ENCODE measurements at places on chromosomes 16 and 17.
A peak's percentile ranks its signal among the peaks of the same experiment; 100 is the strongest.

- no peak for DNase-seq
Observed at GRCh38 chr16:85612801-85613603, at the start of gene GSE1. TSS of gene GSE1 (plus strand) at chr16:85613322. CDS start at chr16:85613392, 70 bp downstream.

DNA sequence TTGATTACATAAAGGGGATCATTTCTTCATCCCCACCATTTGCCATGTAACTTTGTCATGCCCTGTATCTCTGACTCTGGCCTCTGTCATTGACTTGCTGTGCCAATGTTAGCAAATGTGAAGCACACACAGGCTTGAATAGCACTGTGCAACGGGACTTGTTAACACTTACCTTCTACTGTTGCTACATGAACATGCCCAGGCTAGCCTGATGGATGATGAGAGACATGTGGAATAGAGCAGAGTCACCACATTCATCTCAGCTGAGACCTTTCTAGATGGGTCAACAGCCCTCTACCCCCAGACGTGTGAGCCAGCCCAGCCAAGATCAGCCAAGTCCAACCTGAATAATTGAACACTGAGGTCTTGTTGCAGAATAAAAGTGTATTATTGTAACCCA lies 162.1 kb upstream of the SALL1 start:
- no peak for DNase-seq

GRCh38 chr17:45127548-45128300 lies 4.6 kb downstream of the PLCD3 start:
- no peak for DNase-seq

- no peak for DNase-seq
Observed at GRCh38 chr17:40516581-40517285, 15.3 kb upstream of the TNS4 start.

GRCh38 chr17:6714315-6714874 lies 1.2 kb upstream of the SLC13A5 start:
- DNase-seq, result no peak

DNA sequence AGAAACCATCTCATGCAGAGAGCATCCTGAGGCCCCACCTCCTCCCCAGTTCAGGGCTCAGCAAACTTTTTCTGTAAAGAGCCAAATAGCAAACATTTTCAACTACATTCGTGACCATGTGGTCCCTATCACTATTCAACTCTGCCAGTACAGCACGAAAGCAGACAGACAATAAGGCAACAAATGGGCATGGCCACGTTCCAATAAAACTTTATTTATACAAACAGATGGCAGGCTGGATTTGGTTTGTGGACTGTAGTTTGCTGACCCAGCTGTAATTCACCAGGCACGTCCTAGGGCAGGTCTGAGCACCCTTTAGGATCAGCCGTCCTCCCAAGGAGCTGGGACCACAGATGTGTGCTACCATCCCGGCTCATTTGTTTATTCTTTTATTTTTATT lies 27.1 kb upstream of the GPRC5C start:
- no peak for DNase-seq

GRCh38 chr16:48542020-48542473 lies 67.9 kb downstream of the N4BP1 start:
- DNase-seq, result no peak

DNA sequence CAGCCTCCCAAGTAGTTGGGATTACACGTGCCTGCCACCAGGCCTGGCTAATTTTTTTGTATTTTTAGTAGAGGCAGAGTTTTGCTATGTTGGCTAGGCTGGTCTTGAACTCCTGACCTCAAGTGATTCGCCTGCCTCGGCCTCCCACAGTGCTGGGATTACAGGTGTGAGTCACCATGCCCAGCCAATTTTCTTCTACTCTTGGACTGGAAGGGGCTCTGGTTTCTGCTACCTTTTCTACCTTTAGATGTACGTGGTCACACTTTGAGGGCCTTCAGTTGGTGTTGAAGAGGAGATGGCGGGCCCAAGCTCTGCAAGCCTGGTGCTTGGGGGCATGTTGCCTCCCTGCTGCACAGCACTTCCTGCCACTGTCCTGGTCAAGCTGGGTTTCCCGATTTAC lies 173.6 kb downstream of the PRKCA start:
- DNase-seq, result no peak

DNA sequence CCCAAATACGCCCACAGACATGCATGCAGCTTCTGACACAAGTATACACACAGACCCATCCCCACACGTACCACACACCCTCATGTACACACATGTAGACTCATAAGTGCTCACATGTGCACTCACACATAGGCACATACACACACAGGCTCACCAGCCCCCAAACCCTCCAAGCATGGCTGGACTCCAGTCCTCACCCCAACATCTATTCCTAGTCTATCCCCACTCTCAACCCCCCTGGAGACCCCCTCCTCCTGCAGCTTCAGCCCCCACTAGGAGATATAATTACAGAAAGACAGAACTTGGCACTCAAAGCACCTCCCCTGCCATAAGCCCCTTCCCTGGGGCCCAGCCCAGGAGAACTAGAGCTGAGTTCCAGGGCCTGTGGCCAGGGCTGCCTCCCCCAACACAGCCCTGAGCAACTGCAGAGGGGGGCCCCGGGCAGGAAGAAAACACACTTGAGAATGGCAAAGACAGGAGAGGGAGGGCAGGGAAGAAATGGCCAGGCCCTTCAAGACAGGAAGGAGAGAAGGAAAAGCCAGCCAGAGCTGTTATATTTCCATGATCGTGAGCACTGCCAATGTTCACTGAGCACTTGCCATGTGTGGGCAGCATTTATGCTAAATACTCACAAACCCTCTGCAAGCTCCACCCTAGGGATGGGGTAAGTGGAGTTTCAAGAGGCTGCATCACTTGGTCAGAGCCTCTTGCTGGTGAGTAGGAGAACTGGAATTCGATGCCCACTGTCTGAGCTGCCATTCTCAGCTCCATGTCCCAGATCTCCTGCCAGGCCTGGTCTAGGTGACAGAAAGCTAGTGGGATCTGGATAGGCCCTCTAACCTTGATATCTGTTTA lies 224.5 kb downstream of the ZNF423 start:
- no peak for DNase-seq

DNA sequence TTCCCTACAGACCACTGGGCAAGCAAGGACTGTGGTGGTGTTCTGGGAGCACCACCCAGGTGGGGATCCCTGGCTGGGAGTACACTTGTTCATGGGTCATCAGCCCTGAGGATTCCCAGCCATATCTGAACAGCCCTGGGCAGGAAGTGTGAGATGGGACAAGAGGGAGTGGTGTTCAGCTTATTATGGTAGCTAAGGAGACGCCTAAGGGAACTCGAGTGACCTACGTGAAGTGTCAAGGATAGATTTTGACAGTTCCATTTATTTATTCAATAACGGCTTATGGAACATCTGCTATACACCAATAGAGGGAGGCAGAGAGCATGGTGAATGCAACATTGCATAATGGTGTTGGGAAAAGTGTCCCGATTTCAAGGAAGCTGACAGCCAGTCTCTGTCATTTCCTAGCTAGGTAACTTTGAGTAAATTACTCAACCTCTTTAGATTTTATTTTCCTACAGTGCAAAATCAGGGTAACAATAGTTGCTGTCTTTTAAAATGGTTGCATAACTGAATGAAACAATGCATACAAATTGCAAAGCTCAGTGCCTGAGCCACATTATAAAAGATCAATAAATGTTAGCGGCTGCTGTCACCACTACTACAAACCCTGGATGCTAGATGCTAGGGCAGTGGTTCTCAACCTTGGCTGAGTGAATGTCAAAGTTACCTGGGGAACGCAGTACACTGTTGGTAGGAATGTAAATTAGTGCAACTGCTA lies 534.1 kb downstream of the GRIN2A start:
- DNase-seq, result no peak

- DNase-seq, result no peak
Observed at GRCh38 chr17:79565606-79566250, 45.1 kb downstream of the RBFOX3 start.

GRCh38 chr17:6233856-6234255 lies 163.7 kb downstream of the WSCD1 start:
- no peak for DNase-seq

DNA sequence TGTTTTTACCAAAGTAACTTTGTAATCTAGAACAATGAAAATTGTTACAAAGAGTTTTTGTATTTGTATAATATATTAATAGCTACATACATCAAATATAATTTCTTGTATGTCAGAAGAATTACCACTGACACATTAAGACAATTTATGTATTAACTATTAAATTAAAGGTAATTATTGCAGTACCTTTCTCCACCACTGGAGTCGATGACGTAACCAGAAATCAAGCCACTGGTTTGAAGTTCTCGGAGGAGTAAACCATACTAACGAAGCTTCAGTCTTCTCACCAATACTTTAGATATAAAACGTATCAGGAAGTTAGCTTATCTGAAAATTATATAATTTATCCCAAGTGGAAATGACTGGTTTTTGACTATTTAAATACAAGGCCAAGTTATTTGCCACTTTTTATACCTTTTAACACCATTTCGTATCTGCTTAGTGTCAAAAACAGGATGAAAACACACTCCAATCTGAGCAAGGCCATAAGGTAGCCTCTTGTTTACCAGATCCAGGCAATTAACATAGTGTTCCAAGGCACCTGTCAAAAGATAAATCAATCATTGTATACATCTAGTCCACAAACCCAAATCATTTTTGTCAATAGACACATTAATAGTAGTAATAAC lies 4.3 kb downstream of the POLG2 start:
- no peak for DNase-seq

- peak; percentile 24 for DNase-seq
Observed at GRCh38 chr16:68332411-68333121, 21.7 kb downstream of the PRMT7 start.

DNA sequence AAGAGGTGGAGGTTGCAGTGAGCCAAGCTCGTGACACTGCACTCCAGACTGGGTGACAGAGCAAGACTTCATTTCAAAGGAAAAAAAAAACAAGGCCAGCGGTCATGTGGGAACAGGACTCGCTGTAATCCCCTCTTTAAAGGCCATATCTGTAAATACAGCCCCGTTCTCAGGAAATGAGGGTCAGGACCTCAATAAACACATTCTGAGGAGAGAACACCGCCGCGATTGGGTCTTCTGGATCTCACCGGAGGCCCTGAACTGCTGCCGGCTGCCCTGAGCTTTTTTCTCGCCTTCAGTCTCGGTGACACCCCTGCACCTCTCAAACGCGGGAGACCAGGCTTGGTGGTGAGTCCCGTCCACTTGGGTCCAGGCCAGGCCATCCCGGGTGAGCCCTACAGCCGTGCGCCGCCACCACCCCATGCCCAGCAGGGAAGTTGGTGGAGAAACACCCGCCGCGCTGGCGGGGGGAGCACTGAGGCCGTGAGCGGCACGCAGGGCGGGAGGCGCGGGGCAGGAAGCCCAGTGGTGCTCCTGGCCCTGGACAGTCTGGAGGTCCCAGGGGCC lies 28.4 kb downstream of the SLC25A10 start:
- no peak for DNase-seq

DNA sequence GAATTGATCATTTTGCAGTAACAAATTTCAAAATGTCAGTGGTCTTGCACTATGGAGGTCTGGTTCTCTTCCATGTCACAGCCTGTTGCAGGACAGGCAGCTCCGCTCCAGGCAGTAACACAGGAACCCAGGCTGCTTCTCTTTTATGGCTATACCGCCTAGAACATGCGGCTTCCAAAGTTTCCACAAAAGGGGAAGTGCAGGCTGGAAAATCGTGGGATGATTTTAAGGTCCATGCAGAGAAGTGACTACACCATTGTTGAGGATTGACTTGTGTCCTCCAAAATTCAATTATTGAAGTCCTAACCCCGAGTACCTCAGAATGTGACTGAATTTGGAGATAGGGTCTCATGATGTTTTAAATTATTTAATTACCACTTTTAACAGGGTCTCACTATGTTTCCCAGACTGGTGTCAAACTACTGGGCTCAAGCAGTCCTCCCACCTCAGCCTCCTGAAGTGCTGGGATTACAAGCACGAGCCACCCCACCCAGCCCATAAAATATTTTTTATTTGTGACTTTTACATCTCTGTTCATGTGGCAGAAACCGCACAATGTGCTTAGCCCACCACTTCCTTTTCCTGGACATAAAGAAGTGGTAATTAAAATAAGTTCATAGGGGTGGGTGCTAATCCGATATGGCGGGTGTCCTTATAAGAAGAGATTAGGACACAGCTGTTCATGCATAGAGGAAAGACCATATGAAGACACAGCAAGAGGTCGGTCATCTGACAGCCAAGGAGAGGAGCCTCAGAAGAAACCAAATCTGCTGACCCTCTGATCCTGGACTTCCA lies 279.2 kb upstream of the RPL38 start:
- no peak for DNase-seq

DNA sequence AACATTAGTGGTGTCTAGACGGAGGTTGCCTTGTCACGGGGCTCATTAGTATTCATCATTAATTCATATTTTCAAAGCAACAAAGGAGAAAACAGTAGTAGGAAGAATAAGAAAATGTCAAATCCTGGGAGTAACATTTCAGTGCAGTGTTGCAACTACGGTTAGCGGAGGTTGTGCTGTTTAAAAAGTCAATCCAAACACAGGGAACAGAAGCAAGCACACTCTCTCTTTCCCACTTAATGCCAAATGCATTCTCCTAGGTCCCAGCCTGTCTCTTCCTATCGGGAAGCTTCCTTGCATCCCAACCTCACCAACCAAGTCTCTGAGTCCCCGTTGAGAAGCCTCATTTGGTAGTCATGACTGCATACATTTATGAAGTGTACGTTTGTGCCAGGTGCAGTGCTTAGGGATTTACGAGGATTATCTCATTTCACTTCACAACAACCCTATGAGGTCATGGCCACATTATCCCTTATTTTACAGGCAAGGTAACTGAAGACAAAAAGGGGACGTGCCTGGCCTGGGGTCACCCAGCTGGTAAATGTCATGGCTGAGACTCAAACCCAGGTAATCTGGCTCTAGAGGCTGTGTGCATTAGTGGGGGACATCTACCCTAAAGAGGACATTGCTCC lies 283.6 kb upstream of the SALL1 start:
- DNase-seq, result no peak

DNA sequence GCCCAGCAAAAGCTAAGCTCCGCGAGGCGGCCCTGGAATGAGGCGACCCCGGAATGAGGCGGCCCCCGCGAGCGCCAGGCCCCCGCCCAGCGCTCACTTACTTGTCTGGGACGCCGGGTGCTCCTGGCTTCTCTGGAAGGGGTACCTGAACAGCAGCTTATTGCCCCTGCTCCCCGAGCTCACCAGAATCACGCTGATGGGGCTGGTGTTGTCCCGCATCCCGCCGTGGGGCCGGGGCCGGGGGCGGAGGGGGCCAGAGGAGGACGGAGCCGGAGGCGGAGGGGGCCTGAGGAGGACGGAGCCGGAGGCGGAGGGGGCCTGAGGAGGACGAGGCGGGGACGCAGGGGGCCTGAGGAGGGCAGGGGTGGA lies 440 bp downstream of the NPRL3 start:
- no peak for DNase-seq

DNA sequence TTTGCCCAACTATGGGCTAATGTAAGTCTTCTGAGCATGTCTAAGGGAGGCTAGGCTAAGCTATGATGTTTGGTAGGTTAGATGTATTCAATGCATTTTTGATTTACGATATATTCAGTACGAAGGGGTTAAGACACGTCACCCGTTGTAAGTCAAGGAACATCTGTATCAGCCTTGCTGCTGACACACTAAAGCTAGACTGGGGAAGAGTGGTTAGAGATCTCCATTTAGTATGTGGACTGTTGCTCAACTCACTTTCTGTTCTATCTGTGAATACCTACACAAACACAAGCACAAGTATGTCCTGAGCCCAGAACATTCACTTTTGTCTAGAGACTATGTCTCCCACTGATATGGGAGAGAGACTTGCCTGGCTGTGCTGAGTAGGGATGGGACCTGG lies 71.5 kb downstream of the VMP1 start:
- DNase-seq, result no peak

- no peak for DNase-seq
Observed at GRCh38 chr17:726271-726919, 6.0 kb upstream of the TLCD3A start.
